ENCODE measurements at places on chromosomes 3 and 15.
A peak's percentile ranks its signal among the peaks of the same experiment; 100 is the strongest.

DNA sequence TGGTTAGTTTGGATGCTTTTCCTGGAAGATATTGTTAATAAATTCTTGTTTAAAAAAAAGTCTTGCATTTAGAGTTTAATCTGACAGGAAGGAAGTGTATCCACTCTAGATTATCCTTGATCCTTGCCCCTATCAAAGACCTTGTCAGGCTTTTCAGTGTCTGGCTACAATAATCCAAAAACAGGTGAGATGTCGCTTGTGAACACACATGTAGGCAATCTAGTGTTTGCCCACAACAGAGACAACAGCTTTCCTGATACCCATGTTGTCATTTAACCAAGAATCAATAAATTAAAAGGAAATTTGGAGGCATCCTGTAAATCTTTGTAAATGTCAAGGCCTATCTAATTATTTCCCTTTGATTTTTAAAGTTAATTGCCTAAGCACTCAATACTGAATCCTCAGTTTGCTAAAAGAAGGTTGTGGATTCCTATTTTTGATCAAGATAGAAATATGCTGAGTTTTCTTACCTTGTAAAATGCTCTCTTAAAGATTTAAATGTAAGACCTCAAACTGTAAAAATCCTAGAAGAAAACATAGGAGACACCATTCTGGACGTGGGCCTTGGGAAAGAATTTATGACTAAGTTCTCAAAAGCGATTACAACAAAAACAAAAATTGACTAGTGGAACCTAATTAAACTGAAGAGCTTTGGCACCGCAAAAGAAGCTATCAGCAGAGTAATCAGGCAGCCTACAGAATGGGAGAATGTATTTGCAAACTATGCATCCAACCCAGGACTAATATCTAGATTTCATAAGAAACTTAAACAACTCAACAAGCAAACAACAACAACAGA lies 207.7 kb downstream of the NAALADL2 start:
- DNase-seq = no peak

GRCh38 chr3:100210772-100211135 lies 50.0 kb upstream of the TBC1D23 start:
- DNase-seq = no peak

DNA sequence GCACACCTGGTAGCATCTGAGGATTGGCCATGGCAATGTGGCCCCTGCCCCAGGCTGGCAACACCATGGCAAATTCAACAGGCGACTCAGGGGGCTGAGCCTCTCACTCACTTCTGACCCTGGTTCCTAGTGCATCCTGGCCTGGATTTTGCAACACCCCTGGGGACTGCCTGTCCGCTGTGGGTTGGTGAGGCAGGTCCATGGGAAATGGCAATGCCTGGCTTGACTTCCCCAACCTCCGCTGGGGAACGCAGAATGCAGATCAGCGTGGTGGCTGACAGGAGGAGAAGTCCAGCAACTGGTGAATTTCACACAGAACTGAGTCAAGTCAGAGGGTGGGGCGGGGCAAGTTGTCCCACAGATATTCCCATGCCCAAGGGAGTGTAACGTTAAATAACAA lies 3.9 kb upstream of the PSTPIP1 start:
- no peak for DNase-seq

- DNase-seq = no peak
Measured at GRCh38 chr3:100563652-100564211, 45.7 kb upstream of the ADGRG7 start.

GRCh38 chr3:177463863-177464262 lies 266.6 kb upstream of the TBL1XR1 start:
- DNase-seq = no peak

DNA sequence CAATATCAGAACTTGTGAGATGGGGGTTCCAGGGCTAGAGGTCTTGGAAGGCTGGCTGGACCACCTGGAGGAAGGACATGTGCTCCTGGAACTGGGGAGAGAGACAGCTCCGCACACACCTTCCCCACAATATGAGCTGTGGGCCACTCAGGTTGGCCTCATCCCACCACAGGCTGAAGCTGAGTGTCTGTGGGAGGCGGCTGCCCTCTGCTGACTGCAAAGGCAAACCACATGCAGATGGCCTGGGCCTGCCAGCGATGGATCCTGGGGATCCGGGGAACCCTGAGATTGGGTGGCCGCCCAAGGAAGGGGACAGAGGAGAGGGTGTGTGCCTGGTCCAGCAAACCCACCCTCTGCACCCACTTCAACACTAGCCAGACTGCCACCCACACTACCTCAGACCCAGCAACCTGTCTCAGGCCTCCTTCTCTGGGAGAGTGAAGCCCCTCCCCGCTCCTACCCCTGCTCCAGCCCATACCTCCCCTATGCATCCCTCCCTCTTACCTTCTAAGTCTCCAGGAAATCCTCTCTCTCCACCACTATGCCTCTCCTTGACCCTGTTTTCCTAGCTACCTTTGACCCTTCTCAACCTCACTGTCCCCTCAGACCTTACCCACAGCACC lies 44.8 kb downstream of the CYP11A1 start:
- DNase-seq = peak; percentile 47

DNA sequence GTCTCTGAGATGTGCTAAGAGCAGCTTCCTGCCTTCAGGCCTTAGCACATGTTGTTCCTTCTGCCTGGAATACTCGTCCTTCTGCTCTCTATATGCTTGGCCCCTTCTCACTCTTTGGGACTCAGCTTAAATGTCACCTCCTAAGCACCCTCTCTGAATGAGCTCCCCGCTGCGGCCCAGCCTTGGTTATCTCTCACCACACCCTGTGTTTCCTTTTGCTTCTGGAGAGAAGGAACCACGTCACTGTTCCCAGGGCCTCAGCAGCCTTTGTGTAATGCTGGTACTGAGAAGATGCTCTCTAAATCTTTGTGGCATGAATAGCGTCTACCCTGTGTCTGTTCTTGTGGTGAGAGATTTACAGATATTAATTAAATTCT lies 2.2 kb downstream of the FAH start:
- DNase-seq = no peak

All from stimulated activated CD4-positive, alpha-beta T cell treated with anti-CD3 and anti-CD28 coated beads, Interleukin-4, amount 100 ng/mL, for 48 hours (primary cell).